ENCODE measurements at places on chromosomes 2 and 18.

DNA sequence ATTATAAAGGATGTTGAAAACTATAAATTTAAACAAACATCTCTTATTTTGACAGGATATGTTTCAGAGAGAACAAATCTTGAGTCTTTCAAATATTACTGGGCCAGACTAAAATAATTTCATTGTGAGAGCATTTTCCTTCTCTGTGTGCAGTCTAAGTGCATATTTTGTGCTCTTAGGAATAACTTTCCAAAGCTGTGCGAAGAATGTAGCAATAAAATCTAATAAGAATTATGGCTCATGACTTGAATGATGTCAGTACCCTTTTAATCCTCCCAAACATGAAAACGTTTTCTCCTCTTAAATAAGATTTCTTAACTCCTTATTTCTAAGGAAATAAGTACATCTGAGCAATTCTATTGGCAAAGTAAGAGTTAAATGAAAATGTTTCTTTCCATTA, 76.2 kb upstream of the EFEMP1 start:
- DNase-seq: no peak

DNA sequence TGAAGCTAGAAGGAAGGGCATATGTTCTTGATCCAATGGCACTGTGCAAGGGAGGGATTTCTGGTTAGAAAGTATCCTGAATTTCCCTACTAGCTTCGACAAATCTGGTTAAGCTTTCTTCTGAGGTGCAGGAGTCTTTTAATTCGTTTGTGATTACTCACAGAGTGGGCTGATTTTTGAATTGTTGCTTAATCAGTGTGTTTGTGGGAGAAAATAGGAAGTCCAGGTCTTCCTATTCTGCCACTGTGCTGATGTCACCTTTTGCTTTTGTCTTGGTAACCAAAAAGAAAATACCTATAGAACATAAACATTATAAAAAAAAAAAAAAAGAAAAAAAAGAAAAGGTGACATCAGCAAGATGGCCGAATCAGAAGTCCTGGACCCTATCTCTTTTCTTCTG, 1008.6 kb downstream of the TSN start:
- no peak for DNase-seq

DNA sequence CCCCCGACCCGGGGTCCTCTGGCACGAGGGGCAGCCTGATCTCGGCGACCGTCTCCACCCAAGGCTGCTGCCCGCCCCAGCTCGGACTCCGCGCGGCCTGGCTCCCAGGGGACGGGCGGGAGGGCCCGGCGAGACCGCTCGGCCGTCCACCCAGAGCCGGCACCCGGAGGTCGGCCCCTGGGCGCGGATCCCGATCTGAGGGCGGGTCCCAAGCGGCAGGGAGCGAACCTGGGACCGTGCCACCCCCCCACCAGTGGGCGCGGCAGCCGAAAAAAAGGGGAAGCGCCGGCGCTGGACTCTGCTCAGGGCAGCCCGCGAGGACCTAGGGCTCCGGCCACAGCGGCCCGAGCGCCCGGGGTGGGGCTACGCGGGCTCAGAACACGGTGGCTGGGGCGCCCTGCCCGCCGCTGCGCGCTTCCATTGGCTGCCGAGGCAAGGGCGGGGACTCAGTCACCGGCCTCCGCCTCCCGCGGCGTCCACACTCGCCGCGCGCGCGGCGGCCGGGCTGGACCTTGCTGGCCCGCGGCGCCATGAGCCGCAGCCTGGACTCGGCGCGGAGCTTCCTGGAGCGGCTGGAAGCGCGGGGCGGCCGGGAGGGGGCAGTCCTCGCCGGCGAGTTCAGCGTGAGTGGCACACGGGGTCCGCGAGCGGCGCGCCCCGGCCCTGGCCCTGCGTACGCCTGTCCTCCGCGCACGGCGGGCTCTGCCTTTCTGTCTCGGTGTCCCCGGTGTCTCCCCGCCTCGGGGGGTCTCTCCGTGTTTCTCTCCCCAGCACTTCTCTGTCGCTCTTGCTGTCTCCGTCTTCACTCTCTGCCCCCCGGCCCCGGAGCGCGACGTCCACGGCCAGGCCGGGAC, at the start of gene PTPN18:
Gene PTPN18 (plus strand): TSS at position 479 of the 854 bp plus-strand sequence. CDS start 52 bp downstream, at position 531.
- peak; percentile 90 for DNase-seq

DNA sequence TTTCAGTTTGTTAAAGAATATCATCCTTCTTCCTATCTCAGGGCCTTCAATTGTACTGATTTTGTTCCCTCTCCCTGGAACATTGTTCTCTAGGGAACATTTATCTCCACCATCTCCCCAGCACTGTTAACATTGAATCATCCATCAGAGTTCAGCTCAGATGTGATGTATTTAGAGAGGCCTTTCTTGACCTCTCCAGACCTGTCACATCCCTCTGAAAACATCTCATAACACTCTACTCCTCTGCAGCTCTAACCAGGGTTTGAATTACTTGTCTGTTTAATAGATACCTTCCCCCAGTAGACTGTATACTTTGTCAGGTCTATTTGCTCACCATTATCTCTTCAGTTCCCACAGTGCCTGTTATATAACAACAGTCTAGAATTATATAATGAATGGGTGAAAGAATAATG, 98.6 kb downstream of the GALNT1 start:
- no peak for DNase-seq

- no peak for DNase-seq
These were observed 27.1 kb downstream of the COL5A2 start for GRCh38 chr2:189152483-189152882.

DNA sequence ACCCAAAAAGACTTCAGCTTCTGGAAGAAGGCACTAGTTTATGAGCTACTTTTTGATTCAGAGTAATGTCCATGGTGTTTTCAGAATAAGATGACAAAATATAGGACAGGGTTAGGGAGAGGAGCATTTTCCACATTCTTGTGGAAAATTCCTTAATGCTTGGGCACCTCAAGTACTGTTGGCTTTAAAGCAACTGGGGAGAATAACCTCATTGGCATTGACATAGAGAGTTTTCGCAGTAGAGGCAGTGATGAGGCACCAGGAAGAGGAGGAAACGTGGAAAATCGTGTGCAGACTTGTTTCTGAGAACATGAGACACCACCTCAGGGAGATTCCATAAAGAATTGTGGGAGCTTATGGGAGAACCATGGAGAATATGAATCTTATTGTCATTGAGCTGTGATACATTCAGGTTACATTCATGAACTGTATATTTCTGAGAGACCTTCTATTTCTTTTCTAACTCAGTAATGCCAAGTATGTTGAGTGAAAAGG, 929.0 kb upstream of the NRXN1 start:
- DNase-seq: no peak

- DNase-seq: no peak
These were observed 26.3 kb downstream of the TMEM163 start for GRCh38 chr2:134692499-134692898.

- DNase-seq: no peak
These were observed 76.6 kb downstream of the SLC66A2 start for GRCh38 chr18:79874553-79875530.

Data from frontal cortex (tissue), 4 donors.